CD4-positive, alpha-beta T cell treated with Interleukin-15 for 1 hour (primary cell): ENCODE measurements at places on chromosomes 1 and 21.

DNA sequence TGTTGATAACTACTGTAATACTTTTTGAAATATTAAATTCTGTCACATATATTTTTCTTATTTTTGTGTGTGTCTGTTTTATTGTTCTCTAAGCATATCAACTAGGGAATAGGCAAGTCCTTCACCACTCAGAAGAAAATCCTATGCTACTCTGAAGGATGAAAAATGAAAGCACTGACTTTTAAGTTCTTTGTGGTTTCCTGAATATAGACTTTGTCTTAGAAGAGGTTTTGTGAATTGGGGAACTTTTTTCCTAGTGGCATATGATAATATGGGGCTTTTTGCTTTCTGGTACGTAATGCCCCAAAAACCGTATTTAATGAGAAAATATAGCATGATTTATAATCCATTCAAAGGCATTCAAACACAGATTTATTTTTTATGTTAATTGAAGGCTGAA lies 136.0 kb downstream of the SNX7 start:
- no peak for DNase-seq

DNA sequence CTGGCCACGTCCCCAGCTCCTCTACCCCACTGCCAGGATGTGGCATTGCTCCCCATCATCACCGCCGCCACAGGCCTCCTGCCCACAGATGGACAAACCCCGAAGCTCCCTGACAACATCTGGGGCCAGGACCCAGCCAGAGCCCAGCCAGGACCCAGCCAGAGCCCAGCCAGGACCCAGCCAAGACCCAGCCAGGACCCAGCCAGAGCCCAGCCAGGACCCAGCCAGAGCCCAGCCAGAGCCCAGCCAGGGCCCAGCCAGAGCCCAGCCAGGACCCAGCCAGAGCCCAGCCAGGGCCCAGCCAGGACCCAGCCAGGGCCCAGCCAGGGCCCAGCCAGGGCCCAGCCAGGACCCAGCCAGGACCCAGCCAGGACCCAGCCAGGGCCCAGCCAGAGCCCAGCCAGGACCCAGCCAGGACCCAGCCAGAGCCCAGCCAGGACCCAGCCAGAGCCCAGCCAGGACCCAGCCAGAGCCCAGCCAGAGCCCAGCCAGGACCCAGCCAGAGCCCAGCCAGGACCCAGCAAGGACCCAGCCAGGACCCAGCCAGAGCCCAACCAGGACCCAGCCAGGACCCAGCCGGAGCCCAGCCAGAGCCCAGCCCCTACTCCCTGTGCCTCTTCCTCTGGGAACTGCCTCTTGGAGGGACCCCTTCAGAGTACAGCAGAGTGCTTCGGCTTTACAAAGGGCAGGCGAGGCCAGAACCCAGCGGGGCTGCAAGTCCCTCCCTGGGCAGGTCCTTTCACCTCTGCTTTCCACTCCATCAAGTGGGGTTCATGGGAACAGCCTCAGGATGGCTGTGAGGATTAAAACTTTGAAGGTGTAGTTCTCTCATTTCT lies 43.7 kb downstream of the DISP3 start:
- DNase-seq: no peak

- no peak for DNase-seq
Observed at GRCh38 chr1:32892368-32893197, 6.3 kb downstream of the HPCA start.

GRCh38 chr1:3169665-3170356 lies 100.8 kb downstream of the PRDM16 start:
- no peak for DNase-seq

- DNase-seq: no peak
Observed at GRCh38 chr21:44329971-44330681, 9.1 kb downstream of the CFAP410 start.

- no peak for DNase-seq
Observed at GRCh38 chr1:67682659-67683197, 2.3 kb upstream of the GADD45A start.

GRCh38 chr21:44445145-44445812 lies 10.0 kb upstream of the LRRC3 start:
- no peak for DNase-seq

- no peak for DNase-seq
Observed at GRCh38 chr21:29342363-29342957, 43.7 kb downstream of the BACH1 start.

DNA sequence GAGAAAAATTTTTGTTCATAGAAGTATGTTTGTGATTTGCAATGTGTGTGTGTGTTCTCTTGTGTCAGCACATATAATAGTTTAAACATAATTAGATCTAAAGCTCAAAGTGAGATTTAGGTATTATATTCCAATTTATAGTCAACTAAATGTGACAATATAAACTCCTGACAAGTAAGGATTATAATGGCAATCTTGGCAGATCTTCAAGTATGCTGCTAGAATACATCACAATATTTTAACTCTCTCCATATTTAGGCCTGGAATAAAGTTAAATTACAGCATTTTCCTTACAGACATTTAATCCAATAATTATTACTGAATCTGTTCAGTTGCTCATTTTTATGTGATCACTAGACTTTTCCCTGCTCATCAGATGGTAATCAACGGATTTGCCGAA lies 65.8 kb downstream of the LYPLAL1 start:
- no peak for DNase-seq
